ENCODE measurements at places on chromosomes 1 and 21.

DNA sequence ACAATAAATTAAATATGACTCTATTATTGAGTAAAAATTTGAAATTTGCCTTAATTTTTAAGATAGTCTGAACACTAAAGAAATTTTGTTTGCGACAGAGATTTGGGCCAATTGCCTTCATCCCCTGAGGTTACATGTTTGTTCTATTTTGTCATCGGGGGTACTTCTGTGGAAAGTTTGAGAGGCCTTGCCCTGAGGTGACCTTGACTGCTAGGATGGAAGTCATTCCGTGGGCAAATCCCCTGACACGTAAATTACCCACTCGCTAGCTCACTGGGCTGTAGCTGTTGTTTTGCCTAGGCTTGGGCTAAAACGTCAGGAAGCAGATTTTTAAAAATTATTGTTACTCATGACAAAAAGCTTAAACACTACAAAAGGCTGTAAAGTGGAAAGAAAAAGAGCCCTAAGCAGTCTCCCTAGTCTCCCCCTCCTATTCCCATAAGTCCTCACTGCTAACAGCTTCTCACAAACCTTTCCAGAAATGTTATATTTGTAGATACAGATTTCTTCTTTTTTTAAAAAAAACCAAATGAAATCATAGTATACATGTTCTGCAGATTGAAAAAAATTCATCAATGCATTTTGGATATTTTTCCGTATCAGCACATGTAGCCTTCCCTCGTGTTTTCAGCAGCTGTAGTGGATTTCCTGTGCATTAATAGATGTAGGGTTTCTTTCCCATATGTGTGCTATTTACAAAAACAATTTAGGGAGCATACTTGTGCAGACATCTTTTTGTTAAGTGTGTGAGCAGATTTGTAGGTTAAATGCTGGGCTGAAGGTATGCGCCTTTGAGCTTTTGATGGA is 142.7 kb downstream of the MRPS6 start:
- no peak for DNase-seq

DNA sequence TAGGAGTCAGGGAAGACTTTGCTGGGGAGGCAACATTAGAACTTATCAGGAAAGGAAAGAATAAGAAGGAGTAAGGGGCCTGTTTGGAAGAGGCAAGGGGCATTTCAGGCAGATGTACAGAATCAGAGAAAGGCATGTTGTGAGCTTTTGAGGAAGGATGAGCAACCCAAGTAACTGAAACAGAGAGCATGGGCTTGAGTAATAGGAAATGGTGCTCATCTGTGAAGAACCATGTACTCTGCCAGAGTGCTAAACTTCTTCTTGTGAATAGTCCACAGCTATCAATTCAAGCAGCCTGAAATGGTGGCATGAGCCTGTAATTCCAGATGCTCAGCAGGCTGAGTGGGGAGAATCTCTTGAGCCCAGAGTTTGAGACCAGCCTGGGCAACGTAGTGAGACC is 19.2 kb upstream of the PIGK start:
- DNase-seq, result no peak

- DNase-seq, result no peak
These were observed 1.2 kb downstream of the LRP8 start for GRCh38 chr1:53326598-53327181.

DNA sequence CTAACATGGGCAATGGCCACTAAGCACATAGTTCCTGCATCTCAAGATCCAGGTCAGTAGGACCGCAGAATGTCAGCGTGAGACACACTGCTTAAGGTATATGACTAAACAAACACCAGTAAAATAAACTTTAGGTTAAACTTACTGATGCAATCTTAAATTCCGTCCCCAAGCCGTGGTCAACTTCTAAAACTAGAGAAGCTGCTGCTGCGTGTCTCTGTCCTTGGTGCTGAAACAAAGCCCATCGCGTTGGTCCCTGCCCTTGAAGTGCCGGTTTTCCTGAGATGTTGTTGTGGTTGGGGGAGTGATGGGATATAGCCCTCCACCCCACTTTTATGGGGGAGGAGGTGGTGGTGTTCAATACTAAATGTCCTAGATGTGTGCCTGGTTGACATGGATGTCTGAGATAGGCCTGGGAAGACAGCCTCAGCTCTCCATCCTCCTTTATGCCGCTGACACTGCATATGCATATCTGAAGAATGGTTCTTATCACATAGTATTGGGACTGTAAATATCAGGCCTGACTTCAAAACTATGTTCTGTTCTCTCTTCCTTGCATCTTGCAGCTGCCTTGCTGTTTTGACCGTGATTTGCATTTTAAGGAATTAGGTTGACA is 72.0 kb upstream of the KCNA3 start:
- peak; percentile 81 for DNase-seq

DNA sequence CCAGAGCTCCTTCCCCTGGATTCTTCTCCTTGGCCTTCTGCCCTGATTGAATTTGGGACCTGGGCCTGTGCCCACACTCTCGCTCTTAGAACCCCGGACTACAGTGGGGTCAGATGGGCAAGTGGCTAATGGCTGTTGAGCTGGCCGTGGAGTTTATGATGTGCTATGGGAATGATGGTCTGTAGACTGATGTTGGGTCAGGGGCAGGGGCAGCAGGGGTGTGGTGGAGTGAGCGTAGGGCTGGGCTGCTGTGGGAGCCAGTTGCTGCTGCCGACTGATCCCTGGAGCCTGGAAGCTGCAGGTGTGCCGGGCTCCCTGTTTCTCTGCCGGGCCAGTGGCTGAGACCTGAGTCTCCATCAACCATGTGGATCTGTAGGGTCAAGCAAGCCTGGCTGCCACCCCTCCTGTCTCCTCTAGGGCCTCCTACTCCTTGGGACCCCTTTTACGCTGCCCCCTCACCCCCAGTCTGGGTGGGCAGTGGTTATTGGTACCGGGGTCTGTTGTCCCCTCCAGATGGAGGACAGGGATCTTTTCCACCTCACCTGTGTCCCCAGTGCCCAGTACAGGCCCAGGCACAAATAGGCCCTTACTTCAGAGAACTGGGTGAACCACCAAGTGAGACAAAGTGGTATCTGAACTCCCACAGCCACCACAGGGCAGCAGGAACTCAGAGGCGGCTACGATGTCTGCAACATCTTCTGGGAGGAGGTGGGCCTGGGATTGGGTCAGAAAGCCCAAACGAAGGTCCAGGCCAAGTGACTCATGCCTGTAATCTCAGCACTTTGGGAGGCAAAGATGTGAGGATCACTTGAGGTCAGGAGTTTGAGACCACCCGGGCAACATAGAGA is 5.1 kb downstream of the PODN start:
- no peak for DNase-seq

DNA sequence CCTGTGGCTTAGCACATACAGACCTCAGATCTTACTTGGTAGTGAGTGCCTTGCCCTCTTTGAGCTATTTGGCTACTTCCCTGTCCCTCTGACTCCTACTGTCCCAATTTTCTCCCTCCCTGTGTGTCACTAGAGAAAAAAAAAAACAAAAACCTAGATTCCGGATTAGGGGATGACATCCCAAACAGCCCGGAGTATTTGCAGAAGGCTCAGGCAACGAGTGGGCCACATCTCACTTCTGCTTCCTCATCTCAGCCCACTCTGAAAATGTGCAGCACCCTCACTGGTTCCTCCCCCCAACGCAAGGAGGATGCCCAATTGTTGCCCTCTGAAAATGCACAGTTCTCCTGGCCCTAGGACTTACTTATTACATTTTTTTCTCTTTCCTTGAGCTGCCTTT is 4.9 kb downstream of the NHLH1 start:
- no peak for DNase-seq

DNA sequence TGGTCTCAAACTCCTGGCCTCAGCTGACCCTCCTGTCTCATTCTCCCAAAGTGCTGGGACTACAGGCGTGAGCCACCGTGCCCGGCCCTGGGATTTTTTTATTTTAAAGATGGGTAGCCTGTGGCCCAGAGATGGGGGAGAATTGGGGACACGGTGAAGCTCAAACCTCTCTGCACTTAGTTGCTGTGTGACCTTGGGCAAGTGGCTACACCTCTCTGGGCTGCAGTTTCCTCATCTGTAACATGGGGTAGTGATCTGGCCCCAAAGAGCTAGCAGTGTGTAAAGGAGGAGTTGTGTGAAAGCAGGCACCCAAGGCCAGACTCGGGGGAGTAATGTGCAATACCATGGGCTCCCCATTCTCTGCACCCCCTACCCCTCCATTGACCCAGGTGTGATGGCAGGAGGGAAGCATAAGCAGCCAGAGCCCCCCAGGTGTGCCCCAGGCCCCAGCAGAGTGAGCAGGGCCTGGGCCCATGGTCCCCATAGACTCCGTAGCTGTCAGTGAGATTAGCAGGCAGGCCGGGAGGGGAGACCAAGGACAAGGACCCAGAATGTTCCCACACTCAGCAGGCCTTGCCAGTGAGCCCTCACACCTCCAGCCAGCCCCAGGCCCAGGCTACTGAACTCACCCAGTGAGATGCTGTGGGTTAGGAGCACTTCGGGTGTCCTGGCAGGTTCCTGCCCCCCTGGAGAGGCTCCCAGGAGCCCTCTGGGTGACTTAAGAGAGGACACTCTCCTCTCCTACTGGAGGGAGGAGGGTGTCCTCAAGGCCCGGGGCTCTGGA is 17.9 kb downstream of the TNFRSF8 start:
- no peak for DNase-seq

DNA sequence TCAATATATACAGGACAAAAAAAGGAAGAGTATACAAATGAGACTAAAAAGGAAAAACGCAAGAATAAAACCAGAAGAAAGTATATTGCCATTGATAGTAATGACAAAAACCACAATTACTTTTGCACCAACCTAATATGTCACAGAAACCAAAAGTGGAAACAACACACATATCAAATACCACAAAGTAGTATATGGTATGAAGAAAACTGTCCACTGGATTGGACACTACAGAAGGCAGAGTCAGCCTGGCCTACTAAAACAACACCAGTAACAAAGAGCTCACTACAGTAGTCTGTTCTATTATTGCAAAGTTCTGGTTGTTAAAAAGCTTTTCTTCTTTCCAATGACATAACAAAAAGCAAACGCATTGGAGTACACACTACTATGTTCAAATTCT is 17.7 kb downstream of the TESK2 start:
- DNase-seq, result no peak

GRCh38 chr1:234277161-234277868 is 95.9 kb upstream of the COA6 start:
- DNase-seq, result no peak

Data from right forelimb (tissue), 1 donor.